ENCODE measurements at places on chromosomes 6 and 20.

GRCh38 chr6:27296106-27296783 is 15.8 kb downstream of the POM121L2 start:
- DNase-seq = peak; percentile 61

- no peak for DNase-seq
Measured at GRCh38 chr20:49674383-49675352, 39.0 kb downstream of the B4GALT5 start.

DNA sequence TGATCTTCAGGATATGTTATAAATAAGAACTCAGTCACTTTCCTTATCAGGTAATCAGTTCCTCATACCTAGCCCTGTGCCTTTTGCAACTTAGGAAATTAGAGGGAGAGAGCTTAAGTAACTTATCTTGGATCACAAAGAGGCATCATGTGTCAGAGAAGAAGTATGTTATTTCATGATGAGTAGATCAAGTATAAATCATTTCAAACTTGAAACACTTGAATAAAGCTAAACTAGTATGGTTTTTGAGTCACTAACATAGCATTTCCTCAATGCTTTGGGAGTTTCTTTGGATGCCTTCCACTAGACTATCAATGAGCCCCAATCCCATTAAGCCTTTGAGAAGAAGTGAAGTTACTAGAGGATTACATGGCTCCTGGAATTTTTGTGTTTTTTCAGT is 102.6 kb upstream of the TNFAIP3 start:
- peak; percentile 60 for DNase-seq

GRCh38 chr20:35757098-35757705 is 14.6 kb upstream of the PHF20 start:
- DNase-seq = peak; percentile 60
